ENCODE measurements at places on chromosomes 6 and 20. TPM values are rescaled to one million over a fixed set of nuclear protein-coding genes. Genes with fewer than 3 reads are reported as not detected.

DNA sequence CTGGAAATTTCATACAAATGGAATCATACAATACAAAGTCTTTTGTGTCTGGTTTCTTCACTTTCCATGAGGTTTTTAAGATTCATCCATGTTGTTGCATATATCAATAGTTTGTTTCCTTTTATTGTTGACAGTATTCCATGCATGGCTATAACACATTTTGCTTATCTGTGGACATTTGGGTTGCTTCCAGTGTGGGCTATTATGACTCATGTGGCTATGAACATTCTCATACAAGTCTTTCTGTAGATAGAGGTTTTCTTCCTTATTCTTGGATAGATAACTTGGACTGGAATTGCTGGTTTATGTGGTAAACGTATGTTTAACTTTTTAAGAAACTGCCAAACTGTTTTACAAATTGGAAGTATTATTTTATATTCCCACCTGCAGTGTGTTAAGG, 30.0 kb upstream of the KIF6 start:
- H3K27ac ChIP-seq, result no peak overlapping the region
- H3K4me3 ChIP-seq, result no peak overlapping the region
- DNase-seq, result no peak

DNA sequence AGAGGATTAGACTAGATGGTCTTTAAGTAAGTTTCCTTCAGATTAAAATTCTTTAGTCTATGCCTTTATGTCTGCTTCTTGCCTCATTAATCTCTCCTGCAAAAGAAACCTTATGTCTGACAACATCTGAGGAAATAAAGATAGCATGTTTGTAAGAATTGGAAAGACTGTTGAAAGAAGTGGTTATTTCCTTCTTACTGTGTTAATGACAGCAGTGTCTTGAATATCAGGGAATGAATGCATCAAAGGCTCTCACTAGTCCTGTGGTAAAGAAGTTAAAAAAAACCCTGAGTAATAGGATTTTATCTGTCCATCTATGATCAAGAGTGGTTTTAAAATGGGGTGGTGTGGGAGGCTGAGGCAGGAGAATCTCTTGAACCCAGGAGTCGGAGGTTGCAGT, 302.0 kb downstream of the PRL start:
- no peaks in the 10 kb centered on the region for H3K27me3 ChIP-seq
- peaks cover 9% of the 10 kb centered on the region for H3K4me1 ChIP-seq
- DNase-seq, result no peak

- H3K36me3 ChIP-seq, result no peaks in the 10 kb centered on the region
- peak overlapping the region; percentile 79 for H3K27ac ChIP-seq
- H3K4me1 ChIP-seq, result peaks cover 43% of the 10 kb centered on the region
- DNase-seq, result peak; percentile 90
- H3K27me3 ChIP-seq, result no peaks in the 10 kb centered on the region
Observed at GRCh38 chr6:26336355-26337198, 28.4 kb upstream of the BTN3A2 start.

DNA sequence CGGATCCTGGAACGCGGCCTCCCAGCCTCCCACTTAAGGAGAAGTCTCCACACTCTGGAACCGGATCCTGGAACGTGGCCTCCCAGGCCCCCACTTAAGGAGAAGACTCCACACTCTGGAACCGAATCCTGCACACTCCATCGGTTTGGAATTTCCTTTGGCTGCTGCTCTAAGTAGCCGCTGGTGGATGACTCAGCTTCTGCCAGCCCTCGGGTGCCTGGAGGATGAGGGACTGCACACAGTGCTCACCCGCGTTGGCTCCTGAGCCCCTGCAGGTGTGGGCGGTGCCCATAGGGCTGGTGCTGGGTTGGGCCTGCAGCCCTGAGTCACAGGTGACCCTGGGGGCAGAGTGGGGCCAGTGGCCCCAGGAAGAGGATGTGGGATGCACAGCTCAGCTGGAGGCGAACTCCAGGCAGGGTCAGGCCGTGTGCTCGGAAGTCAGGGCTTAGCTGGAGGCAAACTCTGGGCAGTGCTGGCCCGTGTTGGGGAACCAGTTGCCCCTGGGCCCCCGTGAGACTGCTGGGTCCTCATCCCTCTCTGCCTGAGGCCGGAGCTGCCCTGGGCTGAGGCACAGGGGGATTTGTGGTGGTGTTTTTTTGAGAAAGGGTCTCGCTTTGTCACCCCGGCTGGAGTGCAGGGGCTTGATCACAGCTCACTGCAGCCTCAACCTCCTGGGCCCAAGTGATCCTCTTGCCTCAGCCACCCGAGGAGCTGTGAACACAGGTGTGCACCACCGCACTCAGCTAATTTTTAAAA, 13.9 kb upstream of the TNFRSF6B start:
- H3K4me3 ChIP-seq, result no peak overlapping the region
- peak; percentile 100 for DNase-seq
- no peaks in the 10 kb centered on the region for H3K27me3 ChIP-seq
- H3K36me3 ChIP-seq, result peaks cover 7% of the 10 kb centered on the region
- peak overlapping the region; percentile 84 for H3K27ac ChIP-seq

- no peak overlapping the region for H3K4me3 ChIP-seq
- H3K4me1 ChIP-seq, result peaks cover 32% of the 10 kb centered on the region
- no peaks in the 10 kb centered on the region for H3K27me3 ChIP-seq
- H3K36me3 ChIP-seq, result no peaks in the 10 kb centered on the region
Observed at GRCh38 chr6:105804424-105804823, 281.7 kb upstream of the PRDM1 start.

DNA sequence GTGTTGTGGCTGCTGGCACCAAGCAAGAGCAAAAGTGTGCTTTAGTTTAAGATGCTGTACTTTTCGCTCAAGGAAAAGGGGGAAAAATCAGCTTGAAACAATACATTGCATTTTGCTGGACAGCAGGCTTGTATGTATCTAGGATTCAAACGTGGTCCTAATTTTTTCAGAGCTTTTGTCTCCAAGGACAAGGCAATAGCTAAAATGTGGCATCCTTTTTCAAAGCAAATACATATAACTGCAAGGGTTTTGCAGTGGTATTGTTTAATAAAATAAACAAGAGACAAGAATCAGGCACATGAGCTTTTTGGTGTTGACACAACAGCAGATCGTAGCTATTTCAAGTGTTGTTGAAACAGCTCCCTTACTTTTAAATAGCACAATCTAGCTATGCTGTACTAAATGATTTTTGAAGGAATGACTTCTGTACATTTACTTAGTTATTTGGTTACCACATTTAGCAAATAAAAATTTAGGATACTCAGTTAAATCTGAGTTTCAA, 137.0 kb upstream of the HEY2 start:
- no peaks in the 10 kb centered on the region for H3K36me3 ChIP-seq
- no peak for DNase-seq
- no peaks in the 10 kb centered on the region for H3K4me1 ChIP-seq
- H3K27me3 ChIP-seq, result peaks cover 15% of the 10 kb centered on the region
- H3K27ac ChIP-seq, result no peak overlapping the region

DNA sequence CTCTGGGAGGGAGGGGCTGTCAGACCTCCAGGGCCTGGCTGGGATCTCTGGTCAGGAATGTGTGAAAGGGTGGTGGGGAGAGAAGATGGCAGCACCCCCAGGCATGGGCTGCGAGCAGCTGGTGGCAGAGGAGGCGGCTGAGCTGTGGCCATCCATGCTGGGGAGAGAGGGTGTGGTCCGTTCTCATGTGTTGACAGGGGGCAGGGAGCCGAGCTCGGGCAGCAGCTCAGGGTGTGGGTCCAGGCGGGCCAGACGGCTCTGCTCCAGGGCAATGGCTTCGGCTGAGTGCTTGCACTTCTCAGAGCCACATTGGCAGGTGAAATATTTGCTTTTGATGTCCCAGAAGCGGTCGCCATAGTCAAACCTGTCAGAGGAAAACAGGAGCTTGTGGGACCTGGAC, 1.1 kb upstream of the SLC44A4 start:
- H3K27me3 ChIP-seq, result no peaks in the 10 kb centered on the region
- H3K27ac ChIP-seq, result 0 out of 2 replicates have a peak overlapping the region, but pooled peaks have one; percentile 49
- no peak for DNase-seq
- peaks cover 30% of the 10 kb centered on the region for H3K4me1 ChIP-seq
- H3K36me3 ChIP-seq, result peaks cover 37% of the 10 kb centered on the region

- H3K27ac ChIP-seq, result no peak overlapping the region
- H3K4me1 ChIP-seq, result no peaks in the 10 kb centered on the region
- no peaks in the 10 kb centered on the region for H3K27me3 ChIP-seq
- no peak overlapping the region for H3K4me3 ChIP-seq
- no peak for DNase-seq
Observed at GRCh38 chr6:23154159-23154558, 584.8 kb downstream of the HDGFL1 start.

MLN gene
- not detected for total RNA-seq

FRK gene
- total RNA-seq, result 0.46 TPM

CLPSL2 gene
- not detected for total RNA-seq

RIPPLY2 gene
- total RNA-seq, result not detected

AGER gene
- 5.0 TPM for total RNA-seq
